ENCODE measurements at places on chromosomes 6 and 20.

DNA sequence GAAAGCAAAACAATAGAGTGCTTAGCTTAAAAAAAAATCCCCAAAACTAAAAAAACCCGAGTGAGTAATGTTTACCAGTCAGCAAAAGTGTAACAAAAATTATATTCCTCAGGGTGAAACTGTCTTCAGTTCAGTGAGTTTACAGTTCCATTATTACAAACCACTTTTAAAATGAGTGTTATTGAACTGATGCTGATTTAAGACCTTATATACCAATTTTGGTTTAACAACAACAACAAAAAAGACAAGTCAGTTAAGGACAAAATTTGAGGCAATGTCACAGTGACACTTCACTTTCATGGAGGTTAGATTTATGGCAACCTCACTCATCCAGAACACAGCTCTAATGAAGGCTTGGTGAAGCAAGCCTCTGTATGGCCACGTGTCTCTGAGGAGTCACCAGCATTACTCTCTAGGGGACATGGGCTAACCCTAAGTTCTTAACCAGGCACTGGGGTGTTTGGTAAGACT is 630.8 kb downstream of the PHF3 start:
- no peak for DNase-seq

- no peak for DNase-seq
These were observed 78.3 kb upstream of the FYN start for GRCh38 chr6:111951497-111952085.

- no peak for DNase-seq
These were observed 208.6 kb upstream of the MCHR2 start for GRCh38 chr6:100202417-100203194.

DNA sequence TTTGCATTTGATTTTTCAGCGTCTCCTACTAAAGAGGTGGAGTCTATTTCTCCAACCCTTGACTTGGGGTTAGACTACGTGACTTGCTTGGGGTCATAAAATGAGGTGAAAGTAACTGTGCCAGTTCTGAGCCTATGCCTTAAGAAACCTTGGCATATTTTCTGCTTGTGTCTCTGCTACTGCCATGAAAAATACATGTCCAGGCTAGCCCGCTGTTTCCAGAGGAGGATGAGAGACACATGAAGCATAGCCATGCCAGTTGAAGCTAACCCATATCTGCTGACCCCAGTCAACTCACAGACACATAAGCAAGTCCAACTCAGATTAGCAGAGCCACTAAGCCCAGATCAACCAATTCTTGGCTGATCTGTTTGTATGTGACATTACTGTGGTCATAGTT is 38.7 kb downstream of the SCP2D1 start:
- no peak for DNase-seq

- no peak for DNase-seq
These were observed 8.3 kb downstream of the AGPAT4 start for GRCh38 chr6:161265554-161265953.

- DNase-seq, result no peak
These were observed 1.9 kb downstream of the DDR1 start for GRCh38 chr6:30885999-30886896.

DNA sequence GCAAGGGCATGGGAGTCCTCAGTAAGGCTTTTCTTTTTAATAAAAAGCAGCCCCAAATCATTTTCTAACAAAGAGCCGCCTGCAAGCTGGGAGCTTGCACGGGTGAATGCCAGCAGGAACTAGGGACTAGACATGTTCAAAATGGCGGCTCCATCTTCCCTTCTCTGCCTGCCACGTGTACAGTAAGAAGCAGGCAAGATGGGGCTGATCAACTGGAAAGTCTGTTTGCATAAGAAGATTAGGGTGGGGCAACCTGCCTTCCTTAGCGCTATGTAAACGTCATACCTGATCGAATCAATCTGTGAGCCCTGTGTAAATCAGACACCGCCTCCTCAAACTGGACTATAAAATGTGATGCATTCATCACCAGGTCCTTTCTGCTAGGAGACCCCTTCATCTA is 299.4 kb upstream of the SOX4 start:
- no peak for DNase-seq

DNA sequence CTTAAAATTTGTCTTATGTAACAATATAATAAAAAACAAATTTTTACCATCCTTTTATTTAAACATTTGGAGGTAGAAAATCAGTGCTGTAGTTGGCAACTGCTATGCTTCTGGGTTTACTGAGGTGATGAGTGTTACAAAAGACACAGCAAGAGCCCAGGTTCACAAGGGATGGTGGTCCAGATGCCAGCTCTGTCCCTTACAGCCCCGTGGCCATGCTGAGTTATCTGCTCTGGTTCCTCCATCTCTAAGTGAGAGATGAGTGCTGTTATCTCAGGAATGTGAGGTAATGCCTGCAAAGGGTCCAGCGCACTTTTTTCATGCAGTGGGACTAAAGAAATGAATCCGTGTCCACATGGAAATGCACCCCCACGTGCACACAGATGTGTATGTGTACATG is 17.8 kb downstream of the SYNDIG1 start:
- no peak for DNase-seq

GRCh38 chr20:25072226-25072811 is 9.6 kb downstream of the VSX1 start:
- no peak for DNase-seq

GRCh38 chr20:36237477-36237876 is 1.2 kb downstream of the AAR2 start:
- no peak for DNase-seq

- no peak for DNase-seq
These were observed 119.1 kb upstream of the ADGRF1 start for GRCh38 chr6:47161176-47161687.

DNA sequence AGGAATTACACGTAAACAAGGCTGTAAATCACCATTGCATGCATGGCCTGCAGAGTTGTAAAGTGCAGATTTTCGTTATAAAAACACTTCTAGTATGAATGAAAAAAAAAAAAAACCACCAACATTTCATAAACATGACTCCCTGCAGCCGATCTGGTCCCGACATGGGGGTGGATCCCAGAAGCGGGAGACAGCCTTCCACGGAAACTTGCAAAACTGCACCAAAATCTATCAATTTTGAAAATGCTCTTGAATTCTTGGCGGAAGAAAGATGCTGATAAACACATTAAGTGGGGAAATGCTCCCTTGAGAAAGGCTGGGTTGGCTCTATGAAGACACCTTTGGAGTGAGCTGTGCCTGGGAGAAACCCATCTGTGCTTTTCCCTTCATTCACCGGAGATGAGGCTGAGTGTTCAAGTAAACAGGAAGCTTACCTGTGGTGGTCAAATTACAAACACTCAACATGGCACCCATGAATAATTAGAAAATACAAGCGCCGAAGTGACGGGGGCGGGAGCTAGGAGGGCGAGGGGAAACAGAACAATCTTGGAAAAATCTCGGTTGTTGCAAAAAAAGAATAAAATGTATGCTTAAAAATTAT is 845 bp upstream of the ANKRD60 start:
- DNase-seq, result no peak

DNA sequence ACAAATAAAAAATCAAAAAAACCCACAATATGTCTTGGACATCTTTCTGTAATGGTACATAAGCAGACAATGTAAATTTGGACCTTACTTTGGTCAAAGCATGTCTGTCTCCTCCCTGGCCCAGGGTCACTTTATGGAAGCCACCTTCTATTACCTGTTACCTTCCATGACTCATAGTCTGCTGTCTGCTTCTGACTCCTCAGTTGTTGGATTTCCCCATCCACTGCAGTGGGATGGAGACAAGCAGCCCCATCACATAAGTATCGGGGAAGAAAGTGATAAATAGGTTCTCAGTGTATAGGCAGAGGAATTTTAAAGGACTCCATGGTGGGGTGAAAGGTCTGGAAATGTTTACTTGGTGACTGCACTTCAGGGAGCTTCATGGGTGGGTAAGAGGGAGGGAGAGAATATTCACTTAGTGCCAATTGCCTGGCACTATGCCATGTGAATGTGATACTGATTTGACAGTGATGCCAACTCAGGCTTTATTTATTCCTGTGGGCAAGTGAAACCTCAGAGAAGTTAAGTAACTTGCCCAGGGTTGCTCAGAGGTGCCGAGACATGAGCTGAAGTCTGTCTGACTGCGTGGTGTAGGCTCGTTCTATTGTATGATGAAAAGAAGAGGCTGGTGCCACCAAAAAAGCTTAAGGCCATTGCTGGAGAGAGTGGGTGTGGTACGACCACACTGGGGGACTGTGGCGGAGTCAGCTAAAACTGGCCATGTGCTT is 175.6 kb upstream of the RNF24 start:
- DNase-seq, result no peak

DNA sequence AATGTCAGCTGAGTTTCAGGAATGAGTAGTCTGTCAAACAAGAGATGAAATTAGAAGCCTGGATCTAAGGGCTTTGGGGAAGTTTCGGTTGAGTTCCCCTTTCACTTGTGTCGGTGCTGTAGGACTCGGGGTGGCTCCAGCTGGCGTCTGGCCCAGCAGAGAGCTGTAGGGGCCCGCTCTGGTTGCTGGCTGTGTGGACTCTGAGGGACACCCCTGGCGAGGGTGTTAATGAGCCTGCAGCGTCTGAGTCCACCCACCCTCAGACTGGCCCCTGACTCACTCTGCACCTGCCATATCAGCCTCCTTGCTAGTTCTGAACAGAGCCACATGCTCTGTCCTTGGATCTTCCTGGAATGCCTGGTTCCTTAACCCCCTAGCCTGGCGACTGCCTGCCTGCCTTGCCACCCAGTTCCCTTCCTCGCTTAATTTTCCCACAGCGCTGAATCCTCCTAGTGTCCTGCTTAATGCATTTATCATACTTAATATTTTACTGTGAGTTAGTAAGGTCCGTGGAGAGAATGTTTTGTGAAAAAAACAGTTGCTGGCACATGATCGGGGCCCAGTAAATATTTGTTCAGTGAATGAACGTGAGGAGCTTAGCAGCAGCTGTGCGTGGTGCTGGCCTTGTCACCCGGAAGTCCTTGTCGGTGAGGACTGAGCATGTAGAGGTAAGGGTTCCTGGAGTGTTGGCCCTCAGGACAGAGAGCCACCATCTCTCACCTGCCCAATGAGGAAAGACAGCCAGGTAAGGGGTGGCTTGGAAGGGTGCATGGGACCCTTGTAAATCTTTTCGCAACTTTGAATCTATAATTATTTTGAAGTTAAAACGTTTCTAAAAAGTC is 1.6 kb downstream of the DNAJC5 start:
- no peak for DNase-seq

DNA sequence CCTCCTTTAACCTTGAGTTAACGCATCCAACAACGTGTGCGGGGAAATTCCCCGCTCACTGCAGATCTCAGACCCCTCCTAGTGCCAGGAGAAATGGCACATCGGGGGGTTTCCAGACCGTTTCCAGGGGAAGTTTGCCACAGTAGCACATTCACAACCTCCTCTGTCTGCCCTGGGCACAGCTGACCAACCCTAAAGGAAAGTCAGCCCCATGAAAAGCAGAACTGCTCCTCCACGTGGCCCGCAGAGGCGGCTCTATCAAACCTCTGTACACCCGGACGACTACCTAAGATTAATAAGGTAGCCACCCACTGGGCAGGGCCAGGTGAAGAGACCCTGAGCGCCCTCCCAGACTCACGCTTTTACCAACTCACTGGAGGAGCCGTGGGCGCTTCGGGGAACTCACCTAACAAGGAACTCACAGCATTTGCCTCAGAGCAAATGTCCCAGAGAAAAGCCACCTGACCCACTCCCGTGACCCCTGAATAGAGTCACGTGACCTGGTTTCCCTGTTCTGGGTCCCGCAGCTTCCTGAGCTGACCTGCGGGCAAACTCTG is 93.1 kb downstream of the PRND start:
- DNase-seq, result no peak

DNA sequence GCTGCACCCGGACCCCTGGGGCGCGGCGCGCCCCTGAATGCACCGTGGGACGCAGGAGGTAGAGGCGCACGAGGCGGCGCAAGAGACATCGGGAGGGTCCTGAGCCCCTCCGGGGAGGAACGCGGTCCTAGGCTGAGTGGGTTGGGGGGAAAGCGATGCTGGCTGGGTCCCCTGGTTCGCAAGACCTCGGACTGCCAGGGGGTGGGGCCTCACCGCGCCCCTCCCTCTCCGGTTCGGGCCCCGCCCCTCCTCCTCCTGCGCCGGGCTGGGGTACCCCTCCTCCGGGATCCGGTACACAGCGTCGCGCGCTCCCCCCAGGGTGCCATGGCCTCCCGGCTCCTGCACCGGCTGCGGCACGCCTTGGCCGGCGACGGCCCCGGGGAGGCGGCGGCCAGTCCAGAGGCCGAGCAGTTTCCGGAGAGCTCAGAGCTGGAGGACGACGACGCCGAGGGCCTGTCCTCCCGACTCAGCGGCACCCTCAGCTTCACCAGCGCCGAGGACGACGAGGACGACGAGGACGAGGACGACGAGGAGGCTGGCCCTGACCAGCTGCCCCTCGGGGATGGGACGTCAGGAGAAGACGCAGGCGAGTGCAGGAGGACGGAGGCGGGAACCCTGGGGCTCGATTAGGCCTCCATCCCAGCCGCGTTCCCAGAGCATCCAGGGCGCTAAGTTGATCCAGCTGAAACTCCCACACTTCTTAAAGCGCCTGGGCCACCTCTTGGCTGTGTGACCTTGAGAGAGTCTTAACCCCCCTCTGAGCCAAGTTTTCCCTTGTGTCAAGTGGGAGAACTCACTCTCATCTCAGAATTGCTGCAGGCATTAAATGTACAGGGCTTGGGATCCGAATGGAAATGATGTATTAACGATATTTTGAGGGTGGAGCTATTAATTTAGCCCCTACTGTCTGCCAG is 541 bp downstream of the SNX21 start:
- DNase-seq, result peak; percentile 73

GRCh38 chr20:53322651-53323050 is 271.0 kb downstream of the ZNF217 start:
- DNase-seq, result no peak

GRCh38 chr6:305371-306206 is 13.3 kb downstream of the DUSP22 start:
- DNase-seq, result no peak

DNA sequence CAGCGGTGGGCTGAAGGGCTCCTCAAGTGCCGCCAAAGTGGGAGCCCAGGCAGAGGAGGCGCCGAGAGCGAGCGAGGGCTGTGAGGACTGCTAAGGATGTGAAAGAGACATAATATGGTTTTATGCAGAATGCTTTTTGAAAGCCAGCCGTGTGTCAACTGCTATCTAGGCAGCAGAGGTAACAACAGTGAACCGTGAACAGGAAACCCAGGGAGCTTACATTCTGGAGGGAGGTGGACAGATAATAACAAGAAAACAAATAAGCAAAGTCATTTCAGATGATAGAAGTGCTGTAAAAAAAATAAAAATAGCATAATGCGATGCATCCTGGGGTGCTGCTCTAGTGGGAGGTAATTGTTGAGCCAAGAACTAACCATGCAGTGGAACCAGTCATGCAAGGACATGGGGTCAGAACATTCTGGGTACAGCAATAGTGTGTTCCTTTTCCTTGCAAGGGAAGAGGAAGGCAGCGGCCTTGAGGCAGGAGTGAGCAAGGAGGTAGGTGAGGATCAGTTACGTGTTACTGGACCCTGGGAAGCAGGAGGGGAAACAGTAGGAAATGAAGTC is 134.4 kb upstream of the TMEM170B start:
- no peak for DNase-seq

- DNase-seq, result no peak
These were observed 69.5 kb upstream of the TASP1 start for GRCh38 chr20:13708234-13708633.

Measured in HEK293T (cell line).